Hematopoietic multipotent progenitor cell treated with erythropoietin and hydrocortisone succinate and interleukin-3 and kit ligand, for 4 days (in vitro differentiated cells): ENCODE measurements at places on chromosomes 12 and 14.

DNA sequence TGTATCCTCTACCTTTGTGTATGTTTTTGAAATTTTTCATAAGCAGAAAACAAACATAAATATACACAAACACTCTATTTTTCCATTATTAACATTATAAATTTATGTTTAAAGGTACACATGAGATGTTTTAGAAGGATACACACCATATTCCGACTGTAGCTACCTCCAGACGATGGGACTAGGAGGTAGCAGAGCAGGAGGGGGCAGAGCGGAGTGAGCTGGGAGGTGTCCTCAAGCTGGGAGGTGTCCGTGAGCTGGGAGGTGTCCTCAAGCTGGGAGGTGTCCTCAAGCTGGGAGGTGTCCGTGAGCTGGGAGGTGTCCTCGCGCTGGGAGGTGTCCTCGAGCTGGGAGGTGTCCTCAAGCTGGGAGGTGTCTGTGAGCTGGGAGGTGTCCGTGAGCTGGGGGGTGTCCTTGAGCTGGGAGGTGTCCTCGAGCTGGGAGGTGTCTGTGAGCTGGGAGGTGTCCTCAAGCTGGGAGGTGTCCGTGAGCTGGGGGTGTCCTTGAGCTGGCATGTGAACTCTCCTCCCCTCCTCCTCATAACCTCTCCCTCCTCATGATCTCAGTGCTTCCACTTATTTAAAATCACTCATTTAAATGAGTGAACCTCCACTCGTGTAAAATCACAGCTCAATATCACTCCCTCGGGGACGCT, 346.9 kb upstream of the SFSWAP start:
- peak; percentile 26 for DNase-seq

GRCh38 chr12:33519566-33519965, 79.9 kb upstream of the SYT10 start:
- no peak for DNase-seq

GRCh38 chr12:54579258-54579657, 9.2 kb downstream of the PPP1R1A start:
- no peak for DNase-seq

DNA sequence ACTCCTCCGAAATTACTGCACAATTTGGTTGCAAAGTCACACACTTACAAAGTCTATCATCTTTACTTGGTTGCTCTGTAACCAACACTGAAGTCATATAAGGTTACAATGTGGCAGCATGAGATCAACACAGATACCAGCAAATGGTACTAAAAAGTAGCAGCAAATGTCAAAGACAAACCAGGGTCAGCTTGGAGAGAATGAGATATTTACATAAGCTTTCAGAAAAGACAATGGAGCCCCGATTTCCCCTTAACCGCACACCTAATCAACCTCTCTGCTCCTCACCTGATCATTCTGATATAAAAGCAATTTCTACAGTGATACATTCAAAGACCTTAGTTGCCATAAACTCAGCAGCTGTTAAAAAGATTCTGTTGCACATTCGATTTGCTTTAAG, 76.4 kb upstream of the FOXN3 start:
- DNase-seq = no peak

DNA sequence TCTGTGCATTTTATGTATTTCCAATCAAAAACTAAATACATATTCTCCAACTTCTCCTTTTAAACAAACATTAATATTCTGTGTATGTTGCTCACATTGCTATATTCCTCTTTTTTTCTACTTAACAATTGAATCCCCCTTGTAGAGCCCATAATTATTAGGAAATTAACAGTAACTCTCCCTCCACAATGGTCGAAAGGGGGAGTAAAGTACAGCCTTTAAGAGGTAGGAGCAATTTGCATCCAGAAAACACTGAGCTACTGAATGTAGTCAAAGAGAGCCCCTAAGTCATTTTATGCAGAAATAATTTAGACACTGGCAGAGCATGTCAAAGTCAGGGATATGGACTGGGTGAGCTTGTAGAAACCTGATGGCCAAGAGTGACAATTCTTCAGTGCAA, 57.2 kb upstream of the SCN8A start:
- DNase-seq = peak; percentile 42

GRCh38 chr12:118190266-118190665, 54.3 kb downstream of the PEBP1 start:
- no peak for DNase-seq

GRCh38 chr12:6285532-6286306, 24.8 kb upstream of the PLEKHG6 start:
- DNase-seq = no peak

- no peak for DNase-seq
These were observed 154.9 kb upstream of the AMIGO2 start for GRCh38 chr12:47234576-47235141.

- DNase-seq = peak; percentile 55
These were observed 90.3 kb downstream of the RPS6KA5 start for GRCh38 chr14:90970167-90970600.

- DNase-seq = peak; percentile 51
These were observed 29.5 kb upstream of the RHOJ start for GRCh38 chr14:63174760-63175191.

GRCh38 chr12:93318720-93319522, 58.8 kb upstream of the NUDT4 start:
- peak; percentile 46 for DNase-seq

DNA sequence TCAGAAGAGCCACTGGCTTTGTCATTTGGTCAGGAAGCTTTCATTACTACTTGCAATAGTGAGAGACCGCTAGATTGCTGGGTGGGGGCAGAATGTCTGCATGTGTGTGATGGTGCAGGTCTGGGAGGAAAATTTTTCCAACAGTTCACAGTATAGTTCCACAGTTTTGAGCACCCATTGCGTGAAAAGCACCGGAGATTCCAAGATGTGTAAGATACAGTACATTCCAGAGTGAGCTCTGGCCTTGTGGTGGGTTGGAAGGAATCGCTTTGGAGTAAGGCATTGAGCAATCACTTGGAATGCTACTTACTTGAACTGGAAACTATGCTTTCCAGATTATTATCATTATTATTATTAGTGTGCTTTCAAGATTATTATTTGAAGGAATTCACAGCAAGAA, 47.6 kb upstream of the FRMD6 start:
- no peak for DNase-seq

DNA sequence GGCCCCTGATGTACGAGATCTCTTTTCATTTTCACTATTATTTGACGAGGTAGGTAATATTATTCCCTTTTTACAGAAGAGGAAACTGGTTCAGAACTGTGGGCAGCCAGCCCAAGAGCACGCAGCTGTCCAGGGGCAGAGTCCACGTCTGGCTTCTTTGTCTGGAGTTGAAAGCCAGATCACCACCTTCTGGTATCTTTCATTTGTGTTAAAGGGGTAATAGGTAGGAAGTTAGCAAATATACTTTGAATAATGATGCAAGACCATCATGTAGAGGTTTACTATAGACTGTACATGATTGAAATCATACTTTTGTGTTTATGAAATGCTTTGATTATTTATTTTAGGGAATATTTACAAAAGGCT, 144.1 kb upstream of the AMIGO2 start:
- DNase-seq = no peak

DNA sequence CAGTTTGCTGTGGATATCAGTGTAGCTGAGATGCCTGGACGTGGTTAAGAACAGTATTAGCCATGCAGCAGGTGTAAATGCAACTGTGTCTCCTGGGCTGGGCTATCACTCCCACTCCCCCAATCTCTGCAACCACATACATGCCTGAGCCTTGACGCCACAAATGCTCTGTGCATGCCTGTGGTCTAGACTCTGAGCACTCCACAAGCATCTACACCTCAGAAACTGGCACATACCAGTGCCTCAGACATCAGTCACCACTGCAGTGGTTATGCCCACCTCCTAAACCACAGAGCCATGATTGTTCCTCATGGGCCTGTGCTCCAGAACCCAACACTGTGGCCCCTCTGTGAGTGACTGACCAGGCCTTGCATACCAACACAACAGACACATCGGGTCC, 226.8 kb upstream of the ALG10 start:
- no peak for DNase-seq

GRCh38 chr12:77615332-77615731, 215.4 kb upstream of the NAV3 start:
- DNase-seq = peak; percentile 3

DNA sequence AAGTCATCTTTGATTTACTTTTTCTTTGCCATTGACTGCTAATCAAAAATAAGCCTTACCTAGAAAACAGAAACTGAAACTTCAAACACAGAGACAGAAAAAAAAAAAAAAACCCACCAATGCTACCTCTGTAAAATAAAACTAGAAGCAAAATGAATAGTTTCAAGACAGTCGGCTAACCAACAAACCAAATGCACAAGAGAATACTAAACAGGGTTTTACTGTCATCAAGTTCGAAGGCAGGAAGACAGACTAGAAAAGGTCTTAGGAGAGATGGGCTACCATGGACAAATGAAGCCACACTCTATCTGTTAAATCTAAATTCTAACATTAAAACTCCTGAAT, 59.5 kb downstream of the SEL1L start:
- DNase-seq = no peak

DNA sequence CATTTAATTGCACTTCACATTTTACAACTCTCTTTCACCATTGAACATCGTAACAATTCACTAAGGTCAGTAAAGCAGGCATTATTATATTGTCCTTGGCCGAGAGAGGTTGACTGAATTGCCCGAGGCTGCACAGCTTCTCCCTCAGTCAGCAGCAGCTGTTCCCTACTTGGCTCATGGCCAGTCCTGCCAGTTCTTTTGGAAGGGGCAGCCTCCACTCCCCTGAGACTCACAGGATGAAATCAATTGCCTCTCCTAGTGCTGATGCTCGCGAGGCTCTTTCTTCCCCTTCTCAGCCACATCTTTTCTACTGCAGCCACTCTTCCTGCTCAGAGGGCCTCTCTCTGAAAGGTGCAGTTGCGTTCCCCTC, 79.9 kb upstream of the KCNA1 start:
- DNase-seq = peak; percentile 25

DNA sequence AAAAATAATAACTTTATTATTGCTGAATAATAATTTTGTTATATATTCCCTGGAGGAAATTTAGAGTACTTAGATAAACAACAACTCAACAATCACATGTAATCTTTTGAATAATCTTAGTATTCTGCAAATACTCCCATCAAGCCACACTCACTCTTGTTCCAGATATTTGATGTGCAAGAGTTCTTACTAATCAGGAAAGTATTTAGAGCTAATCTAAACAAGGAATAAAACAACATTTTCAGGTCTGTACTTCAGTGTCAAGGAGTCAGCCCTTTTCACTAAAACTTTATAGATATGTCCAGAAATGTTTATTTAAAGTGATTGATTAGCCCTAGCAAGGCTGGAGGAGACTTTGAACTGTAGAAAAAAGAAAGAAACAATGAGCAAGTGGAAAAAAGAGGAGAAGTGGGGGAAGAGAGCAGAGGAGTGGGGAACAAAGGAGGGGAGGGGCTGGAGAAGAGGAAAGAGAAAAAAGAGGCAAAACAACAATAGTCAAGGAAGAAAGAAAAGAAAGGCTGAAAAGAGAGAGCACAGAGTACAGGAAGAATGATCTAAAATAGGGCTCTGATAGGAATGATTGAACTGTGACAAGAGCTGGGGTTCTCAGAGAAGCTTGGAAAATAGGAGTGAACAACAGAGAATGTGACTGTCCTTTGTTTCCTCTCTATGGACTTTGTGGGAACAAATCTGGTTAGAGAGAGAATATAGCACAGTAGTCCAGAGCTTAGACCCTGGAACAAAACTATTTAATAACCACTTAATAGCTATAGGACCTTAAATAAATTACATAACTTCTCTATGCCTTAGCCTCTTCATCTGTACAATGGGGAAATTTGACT, 238.7 kb downstream of the AKAP6 start:
- no peak for DNase-seq

DNA sequence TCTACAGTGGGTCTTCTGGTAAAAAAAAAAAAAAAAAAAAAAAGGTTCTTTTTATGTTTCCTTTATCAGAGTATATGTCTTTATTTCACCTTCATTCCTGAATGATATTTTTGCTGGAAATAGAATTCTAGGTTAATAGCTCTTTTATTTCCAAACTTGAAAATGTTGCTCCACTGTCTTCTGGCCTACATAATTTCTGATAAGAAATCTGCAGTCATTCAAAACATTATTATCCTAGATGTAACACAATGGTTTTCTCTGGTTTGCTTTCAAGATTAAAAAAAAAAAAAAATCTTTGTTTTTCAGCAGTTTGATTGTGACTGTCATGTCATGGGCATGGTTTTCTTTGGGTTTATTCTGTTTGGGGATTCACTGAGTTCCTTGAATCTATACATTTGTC, 19.5 kb downstream of the DCP1B start:
- DNase-seq = peak; percentile 31

GRCh38 chr12:80837342-80837978, 100.3 kb downstream of the LIN7A start:
- DNase-seq = peak; percentile 40

DNA sequence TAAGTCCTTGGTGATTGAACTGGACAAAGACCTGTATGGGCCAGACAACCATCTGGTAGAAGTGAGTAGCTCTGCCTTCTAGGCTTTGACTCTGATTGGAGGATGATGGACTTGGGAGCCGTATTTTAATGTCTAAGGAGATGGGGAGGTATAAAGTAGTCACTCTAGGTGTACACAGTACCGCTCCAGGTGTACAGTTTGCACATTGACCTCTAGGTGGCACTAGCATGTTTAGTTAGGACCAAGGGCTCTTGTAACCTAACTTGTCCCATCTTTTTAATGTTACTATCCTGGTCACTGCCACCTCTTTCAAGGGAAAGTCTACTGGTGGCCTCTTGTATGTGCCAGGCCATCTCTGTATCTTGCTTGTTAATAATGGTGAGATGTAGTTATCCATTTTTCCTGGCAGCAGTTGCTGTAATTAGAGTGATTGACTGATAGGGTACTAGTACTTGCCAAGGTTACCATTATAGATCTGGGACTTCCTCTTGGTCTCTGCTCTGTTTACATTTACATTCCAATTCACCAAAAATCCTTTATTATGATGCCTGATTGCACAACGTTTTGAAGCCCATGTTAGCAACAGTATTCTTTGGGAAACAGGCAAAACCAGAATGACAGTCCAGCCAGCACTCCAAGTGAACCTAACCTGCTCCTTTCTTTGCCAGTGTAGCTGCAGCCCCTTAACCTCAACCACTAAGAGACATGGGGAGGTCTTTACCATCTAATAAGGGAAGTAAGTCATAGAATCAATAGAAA, 3.6 kb downstream of the SMARCD1 start:
- peak; percentile 75 for DNase-seq

DNA sequence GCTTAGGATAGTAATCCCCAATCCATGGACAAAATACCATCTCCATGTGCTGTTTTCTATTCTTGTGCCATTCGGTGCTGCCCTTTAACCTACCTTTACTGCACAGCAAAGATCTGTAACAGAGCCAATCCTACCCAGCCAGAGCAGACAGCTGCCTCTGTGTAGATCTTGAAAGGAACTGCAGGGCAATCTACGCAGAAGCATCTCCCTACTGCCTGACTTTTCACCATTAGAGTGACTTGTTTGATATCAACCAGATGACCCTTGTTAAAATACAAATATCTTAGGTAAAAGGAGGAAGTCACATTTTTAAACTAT, 33.9 kb upstream of the PPM1A start:
- DNase-seq = no peak
